Effector CD4-positive, alpha-beta T cell (primary cell): ENCODE measurements at places on chromosomes 1 and 21.
A peak's percentile ranks its signal among the peaks of the same experiment; 100 is the strongest.

DNA sequence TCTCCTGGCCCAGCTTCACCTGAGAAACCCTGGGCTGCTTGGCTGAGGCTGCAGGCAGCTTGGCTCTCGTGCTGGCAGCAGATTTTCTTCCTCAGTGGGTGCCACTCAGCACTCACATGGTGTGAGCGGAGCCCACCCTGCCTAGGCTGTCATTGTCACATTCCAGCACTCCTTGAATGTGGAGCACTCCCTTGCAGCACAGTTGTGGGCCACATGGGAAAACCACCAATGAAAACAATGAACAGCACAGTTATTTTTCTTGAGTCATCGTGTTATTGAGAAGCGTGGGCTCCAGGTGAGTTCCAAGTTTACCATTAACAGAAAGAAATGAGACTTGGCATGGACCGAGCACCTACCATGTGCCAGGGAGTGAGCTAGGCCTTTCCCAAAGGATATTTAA, 27.2 kb upstream of the TRIM67 start:
- no peak for DNase-seq

DNA sequence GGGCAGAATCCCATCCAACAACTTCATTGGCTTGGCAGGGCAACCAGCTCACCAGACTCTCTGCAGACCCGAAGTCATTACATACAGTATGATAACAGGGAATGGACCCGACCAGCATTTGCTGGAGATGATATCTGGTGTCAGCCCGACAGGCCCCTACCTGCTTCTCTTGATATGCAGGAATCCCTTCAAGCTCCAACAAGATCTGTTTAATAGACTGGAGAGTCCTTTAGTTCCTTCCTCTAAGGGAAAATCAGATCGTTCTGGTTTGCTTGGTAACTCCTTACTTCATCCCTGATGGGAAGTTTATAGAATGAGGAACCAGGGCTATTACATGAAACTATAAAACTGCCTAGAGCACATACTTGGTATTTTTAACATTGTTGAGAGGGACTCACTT, 61.2 kb downstream of the EDARADD start:
- no peak for DNase-seq

GRCh38 chr1:240293706-240294105, 202.0 kb downstream of the FMN2 start:
- no peak for DNase-seq

DNA sequence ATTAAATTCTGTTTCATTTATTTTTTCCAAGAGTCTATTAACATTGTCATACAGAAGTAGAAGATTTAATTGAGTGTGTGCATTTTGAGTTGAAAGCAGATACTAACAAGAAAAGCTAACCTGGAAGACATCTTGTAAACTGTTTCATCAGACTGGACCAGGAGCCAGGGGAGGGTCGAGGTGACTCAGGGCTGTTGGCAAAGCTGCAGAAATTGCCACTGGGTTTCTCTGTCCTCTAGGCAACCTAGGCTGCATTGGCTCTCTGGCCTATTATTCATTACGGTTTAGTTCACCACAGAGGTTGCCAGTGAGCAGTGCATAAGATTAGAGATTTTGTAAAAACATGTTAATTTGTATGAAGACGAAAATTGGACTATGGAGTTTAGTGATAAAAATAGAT, 27.5 kb downstream of the ERG start:
- DNase-seq, result no peak

- DNase-seq, result no peak
Measured at GRCh38 chr1:33074193-33074945, 6.6 kb upstream of the AZIN2 start.

DNA sequence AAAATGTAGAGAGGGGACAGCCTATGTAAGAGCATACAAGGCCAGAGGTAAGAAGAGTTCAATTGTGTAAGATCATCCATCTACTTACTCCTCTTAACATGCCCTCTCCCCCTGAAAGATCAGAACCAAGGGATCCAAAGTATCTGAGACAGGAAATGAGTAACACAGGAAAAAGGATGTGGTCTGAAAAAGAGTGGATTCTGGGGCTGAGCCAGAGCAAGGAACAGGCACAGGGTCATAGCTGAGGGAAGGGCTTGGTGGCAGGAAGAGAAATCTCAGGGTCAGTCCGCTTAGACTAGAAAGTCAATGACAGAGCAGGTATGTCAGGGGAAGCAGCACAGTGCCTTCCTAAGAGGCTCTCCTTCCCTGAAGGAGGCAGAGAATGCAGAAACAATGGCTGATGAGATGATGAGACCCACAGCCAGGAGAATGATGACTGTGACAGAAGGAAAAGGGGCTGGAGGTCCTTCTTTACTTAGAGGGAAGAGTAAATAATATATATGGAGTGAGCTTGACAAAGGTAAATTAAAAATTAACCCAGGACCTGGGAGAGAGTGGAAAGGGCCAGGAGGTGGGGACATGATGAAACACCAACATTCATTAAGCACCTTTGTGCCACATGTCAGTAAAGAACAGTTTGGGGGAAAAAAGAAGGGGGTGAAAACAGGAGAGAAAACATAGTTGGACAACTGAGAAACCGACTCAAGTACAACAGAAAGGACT, 26.2 kb upstream of the A3GALT2 start:
- no peak for DNase-seq

DNA sequence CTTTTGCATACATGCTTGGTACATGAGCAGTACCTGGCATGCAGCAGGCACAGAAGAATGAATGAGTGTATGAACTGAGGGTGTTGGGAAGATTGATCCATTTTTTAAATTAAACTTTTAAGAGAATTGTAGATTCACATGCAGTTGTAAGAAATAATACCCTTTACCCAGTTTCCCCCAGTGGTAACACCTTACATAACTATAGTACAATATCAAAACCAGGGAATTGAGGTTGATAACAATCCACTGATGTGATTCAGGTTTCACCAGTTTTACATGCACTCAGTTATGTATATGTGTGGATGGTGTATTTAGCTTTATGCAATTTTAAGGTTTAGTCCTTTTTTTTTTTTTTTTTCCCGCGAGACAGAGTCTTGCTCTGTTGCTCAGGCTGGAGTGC, 20.5 kb downstream of the TRABD2B start:
- DNase-seq, result no peak

DNA sequence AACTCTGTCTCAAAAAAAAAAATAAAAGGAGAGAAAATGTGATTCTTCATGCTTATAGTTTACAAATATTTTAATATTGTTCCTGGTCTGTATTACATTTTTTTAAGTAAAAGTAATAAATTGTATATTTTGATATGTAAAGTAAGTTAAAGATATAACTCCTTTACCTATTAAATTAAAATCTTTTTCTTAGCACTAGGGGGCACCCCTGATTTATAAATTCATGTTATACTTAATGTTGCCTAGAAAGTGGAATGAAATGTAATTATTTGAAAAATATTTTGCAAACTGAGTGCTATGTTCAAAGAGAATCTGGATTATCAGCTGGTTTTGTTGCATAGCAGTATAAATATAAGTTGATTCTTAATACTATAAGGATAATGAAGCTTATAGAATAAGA, 49.2 kb downstream of the RALGPS2 start:
- no peak for DNase-seq

GRCh38 chr1:43454270-43455011, 710 bp upstream of the HYI start:
- peak; percentile 39 for DNase-seq

GRCh38 chr1:1626207-1627141, 5.5 kb upstream of the MMP23B start:
- no peak for DNase-seq

- DNase-seq, result no peak
Measured at GRCh38 chr1:197269053-197269452, 1.0 kb downstream of the CRB1 start.

GRCh38 chr1:53372501-53372951, 44.7 kb upstream of the LRP8 start:
- DNase-seq, result no peak

GRCh38 chr1:161307892-161308638, 1.7 kb downstream of the MPZ start:
- no peak for DNase-seq

DNA sequence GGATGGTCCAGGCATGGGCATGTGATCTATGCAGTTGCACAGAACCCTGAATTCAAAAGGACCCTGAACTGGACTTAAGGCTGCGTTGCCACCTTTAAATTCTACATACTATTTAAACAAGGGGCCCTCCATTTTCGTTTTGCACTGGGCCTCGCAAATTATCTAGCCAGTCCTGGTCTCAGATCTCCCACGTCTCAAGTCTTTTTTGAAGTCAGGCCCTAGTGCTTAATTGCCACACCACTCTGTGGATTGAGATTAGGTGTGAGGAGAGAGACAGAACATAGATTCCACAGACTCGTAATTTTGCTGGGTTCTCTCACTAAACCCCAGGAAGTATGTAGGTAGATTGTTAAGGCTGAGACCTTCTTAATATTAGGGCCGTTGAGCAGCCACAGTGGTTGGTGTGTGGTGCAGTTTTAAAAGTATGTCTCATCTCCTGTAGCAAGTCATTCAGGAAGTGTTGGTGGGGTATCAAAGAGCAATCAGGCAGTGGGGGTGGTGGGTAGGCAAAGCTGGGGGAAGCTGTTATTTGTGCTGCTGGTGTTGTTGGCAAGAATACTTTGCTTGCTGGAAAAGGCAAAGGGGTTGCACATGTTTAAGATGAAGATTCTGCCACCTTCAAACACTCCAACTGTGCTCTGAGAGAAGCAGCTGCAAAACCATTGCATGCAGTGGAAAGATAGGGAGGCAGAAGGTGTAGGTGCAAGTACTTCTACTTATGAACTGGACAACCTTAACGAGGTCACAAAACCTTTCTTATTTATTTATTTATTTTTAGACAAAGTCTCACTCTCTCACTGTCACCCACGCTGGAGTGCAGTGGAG, 11.2 kb downstream of the CD84 start:
- peak; percentile 58 for DNase-seq

- DNase-seq, result no peak
Measured at GRCh38 chr1:212346601-212347000, 61.4 kb downstream of the PPP2R5A start.

GRCh38 chr1:178727014-178727895, 2.2 kb downstream of the RALGPS2 start:
- no peak for DNase-seq

DNA sequence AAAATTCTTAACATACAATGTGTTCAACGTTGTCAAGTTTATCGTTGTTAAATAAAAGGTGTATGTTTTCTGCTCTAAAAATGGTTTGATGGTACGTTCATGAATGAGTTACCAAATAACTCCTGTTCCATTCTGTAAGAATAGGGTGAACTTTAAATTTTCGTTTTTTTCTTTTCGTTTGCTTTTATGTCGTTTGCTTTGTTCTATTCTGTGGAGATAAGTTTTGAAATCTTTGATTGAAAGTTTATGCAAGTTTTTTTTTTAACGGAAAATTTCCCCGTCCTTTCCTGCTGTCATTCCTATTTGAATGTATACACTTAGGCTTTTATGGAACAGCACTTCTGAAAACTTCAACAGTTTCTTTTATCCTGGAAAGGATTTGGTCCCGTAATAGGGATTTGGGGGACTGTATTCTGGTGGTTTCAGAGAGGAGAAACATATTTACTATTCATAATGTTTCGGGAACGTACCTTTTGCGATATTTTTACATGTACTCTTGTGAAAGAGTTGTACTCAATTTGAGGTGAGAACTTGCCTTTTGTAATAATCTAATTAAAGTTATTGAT, 1.7 kb downstream of the DR1 start:
- DNase-seq, result no peak
